ENCODE measurements at places on chromosomes 6 and 20.

DNA sequence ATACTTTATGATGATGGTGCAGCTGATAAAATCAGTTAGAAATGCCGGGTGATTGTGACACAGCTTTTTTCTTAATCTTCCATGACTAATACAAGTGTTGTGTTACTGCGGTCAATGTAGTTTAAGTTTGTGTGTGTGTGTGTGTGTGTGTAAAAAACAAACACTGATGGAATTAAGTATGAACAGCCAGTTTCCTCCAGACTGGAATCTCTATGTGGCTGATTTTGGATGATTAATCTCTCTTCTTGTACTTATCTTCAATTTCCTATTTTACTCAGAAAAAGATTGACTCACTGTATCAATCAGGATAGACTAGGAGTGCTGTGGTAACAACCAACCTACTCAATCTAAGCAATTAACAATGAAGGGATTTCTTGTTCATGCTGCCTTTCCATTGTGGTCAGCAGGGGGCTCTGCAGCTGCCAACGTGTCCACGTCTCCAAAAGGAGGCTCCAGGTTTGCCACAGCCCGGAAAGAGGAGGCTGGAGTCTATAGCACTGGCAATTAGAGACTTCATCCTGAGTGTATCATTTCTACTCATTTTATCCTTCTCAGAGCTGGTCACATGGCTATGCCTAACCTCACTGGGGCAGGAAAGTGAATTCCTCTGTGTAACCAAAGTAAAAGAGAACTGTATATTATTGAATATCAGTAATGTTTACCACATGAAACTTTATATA lies 107.7 kb downstream of the CD109 start:
- DNase-seq = no peak

DNA sequence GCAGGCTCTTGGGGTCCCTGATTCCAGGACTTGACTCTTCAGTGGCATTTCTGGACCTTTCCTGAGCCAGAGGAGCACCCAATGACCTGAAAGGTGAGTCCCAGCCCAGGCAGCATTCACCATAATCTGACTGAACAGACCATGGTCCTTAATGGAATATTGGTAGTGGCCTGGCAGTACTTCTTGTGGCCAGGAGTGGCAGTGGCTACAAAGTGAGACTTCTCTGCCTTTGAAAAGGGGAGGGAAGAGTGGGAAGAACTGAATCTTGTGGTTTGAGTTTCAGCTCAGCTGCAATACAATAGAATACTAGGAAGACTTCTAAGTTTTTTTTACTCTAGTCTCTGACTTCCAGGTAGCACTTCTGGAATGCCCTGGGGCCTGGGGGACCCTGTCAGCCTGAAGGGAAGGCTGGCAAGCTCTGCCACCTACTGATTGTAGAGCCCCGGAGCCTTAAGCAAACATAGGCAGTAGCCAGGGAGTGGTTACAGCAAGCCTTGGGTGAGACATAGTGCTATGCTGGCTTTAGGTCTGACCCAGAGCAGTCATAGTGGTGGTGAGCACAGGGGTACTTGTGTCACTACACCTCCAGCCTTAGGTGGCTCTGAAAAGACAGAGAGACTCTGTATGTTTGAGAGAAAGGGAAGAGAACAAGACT lies 674.2 kb upstream of the MANEA start:
- DNase-seq = no peak

DNA sequence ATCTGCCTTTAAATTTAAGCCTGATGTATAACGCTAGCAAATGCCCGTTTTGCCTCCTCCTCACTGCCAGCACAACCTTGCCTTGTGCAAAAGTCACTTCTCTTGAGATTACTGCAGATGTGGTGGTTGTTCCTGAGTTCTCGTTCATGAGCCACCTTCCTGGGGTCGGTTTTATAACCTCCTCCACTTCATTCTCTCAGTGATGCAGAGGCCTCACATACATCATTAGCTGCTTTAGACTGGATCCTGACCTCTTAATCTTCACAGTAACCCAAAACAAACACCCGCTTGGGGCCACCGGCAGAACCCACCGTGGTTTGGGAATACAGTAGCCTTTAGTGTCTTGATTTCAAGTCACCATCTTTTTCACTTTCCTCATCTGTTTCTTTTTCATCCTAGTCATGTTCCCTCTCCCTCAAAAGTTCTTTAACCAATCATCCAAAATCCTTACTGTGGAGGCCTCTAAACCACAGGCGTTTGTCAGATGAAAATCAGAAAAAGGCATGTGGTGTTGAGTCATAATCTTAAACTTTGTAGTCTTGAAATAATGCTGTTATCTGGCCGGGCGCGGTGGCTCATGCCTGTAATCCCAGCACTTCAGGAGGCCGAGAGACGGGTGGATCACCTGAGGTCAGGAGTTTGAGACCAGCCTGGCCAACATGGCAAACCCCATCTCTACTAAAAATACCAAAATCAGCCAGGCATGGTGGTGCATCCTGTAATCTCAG lies 430.3 kb upstream of the SOX4 start:
- DNase-seq = no peak

GRCh38 chr6:34317882-34318498 lies 69.2 kb upstream of the SMIM29 start:
- DNase-seq = no peak

DNA sequence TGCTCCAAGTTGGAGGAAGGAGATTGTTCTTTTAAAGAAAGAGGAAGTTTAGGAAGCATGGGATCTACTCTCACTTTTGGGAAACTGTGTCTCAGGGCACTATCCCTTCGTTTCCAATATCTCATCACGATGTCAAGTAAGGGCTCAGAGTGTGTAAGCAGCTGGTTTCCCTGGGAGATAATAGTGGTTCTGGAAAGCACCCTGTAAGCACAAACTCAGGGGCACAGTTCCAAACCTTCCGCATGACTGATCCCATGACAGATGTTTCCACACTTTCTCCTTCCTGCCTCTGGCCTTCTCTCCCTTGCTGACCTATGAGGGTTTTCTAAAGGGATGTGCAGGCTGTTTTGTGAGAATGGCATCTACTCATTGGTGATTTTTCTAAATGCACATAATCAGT lies 33.9 kb downstream of the ADTRP start:
- DNase-seq = no peak

DNA sequence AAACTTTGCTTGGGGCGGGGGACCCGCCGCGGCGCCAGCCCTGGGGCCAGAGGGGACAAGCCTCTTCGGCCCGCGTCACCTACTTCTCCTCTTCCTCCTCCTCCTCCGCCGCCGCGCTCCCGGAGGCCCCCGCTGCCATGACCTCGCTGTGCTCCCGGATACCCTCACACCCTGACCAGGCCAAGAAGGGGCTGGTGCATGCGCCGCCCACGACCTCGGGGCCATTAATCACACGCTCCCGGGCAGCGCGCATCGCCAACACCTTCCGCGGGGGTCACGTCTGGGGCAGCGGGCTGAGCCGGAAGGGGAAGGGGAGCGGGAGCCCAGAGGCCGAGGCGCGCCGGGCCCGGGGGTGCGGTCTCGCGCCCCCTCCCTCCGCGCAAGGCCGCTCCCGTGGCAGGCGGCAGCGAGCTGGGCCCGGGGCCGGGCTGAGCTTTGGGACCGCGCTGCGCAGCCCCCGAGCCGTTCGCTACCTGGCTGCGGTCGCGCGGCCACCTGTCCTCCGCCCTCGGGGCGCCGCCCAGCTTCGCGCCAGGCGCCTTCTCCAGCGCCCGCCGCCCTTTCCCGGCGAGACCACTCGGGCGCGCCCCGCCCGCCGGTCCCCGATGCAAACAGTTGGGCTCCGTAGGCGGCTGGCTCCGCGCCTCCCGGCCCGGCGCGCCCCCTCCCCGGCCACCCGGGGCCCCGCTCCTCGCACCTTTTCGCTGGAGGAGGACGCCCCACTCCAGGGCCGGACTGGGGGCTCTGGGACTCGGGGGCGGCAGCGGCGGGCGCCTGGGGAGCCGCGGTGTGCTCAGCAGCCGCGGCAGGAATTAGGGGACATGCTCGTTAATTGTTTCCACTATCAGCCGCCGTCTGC lies 575 bp upstream of the CNR1 start:
- no peak for DNase-seq

GRCh38 chr6:141097471-141097870 lies 1035.3 kb upstream of the GJE1 start:
- no peak for DNase-seq

GRCh38 chr6:150176152-150176551 lies 33.3 kb downstream of the PPP1R14C start:
- DNase-seq = no peak

GRCh38 chr6:74631564-74631963 lies 574.3 kb downstream of the COL12A1 start:
- DNase-seq = no peak

DNA sequence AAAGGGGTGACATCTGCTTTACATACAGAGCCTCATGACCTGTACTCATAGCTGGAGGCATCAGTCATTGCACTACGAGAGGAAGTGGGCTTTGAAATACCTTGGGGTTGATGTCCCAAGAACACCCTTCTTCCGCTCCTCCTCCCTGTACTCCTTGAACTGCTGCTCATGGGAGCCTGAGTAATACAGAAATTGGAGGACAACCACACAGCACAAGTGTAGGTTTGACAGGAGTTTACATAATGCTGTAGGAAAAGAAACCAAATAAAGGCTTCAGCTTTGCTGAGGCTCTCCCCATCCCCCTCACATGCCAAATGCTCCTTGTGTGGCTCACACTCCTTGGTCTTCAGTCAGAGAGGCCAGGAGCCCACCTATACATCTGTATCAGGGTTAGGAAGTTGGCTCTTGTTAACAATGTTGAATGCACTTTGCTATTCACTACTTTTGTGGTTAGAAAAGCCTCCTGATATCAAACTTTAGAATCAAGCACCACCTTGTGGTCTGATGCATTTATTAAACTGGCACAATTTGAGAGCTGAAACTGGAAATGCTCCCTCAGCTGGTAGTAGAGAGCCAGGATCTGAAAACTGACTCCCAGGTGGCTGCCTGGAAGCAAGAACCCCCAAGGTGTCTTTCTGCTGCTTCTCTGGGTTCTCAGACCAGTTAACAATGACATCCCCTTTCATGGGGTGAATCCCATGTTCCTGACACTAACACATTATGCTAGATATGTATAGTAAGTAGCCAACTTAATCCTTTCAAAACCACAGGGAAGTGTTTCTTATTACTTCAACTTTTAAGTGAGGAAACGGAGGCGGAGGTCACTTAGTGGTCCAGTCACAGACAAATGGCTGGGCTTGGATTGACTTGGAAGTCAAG lies 56.2 kb upstream of the EDN1 start:
- peak; percentile 16 for DNase-seq

DNA sequence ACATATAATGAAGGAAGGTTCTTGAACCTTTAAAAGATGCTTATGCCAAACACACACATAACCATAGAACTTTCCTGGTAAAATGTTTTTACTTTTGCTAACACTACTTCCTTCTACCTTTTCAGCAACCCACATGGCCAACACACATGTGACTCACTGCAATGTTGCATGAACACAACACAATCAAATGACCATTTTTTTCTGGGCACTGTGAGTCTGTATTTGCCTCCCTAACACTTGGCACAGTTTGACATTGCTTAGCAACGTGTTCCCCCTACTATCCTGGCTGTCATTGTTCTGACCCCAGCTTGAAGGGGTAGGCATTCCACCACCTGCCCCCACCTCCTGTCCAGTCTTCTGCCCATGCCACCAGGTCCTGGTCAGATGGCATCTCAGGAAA lies 204.8 kb upstream of the PRND start:
- DNase-seq = no peak

DNA sequence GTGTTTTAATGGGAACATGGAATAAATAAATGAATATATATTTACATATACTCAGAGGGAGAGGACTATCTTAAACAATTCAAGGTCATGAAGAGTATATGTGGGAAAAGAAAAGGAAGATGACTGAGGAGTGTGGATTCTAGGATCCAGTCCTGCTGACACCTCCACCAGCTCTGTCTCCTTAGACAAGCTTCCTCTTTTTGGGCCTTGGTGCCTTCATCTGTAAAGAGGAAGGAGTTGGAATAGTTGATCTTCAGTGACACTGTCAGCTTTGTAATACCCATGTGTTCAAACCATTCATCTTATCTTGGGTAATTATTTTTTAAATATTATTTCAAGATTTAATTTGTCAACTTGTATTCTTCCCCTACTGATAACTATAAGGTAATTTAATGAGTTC lies 338.0 kb downstream of the ADGRB3 start:
- DNase-seq = no peak

DNA sequence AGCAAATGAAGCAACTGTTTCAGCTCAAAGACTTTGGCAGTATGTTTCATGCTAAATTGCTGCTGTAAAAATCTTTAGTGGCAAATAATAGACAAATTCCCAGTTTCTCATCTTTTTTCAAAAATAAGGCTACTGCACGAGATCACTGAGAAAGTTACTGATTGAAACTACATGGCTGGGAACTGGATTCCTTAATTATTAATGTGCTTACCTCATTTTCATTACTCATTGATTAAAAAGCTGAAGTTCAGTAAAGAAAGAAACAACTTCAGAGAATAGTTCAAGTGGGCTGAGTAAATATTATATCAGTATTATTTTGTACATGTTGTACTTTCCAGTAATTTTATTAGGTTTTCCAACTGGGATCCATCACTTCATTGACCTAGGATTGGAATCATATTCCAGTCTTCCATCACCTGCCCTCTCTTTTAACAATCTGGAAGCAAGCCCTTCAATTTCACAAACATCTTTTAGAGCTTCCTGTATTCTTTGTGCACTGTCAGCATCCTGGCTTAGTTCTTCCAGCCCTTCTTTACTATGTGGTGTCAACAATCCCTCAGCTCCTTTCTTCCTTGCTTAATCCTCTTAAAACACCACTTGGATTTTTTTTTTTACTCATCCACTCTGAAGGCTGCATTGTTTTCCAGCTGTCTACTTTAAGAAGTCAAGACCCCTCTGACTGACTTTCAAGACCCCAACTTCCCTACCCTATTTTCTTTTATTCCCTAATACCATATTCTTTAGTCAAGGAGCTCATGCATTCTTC lies 4.3 kb downstream of the MEI4 start:
- DNase-seq = no peak

DNA sequence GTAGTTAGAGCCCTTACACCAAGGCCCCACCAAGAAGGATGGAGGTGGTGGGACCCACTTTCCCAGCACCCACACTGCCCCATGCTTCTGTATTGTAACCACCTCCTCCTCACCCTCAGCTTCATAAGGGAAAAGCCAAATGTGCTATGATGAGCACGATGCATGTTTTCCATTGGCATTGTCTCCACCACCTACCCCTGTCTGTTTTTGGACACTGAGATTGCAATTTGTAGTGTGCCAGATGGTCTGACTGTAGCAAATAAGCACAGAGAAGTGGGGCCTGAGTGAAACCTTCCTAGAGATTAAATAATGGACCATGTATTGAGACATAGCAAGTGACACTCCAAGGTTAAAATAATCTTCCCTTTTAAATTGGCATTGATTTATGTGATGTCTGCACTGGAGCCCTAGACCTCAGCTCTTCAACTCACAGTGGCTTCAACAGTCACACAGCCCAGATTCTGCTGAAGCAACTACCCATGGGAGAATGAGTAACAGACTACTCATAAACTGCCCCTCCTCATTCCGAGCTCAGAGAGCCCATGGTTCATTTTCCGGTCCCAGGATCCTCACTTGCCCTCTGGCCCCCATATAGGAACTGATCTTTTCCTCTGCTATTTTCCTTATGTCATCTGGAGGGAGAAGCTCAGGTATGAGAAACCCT lies 177.9 kb downstream of the COL9A1 start:
- DNase-seq = peak; percentile 26

DNA sequence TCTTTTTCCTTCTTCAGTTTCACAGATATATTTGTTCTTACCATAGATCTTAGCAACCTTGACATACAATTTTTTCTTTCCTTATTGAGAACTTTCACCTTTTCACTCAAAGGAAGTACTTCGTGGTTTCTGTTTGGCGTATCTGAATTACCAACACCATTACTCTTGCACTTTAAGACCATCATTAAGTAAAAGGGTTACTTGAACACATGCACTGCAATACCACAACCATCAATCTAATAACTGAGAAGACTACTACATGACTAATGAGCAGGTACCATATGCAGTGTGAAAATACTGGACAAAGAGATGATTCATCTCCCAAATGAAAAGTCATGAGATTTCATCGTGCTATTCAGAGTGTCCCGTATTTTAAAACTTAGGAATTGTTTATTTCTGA lies 21.7 kb upstream of the SENP6 start:
- DNase-seq = no peak

All from occipital lobe (tissue), 3 donors.